ENCODE measurements at places on chromosomes 1 and 21.

DNA sequence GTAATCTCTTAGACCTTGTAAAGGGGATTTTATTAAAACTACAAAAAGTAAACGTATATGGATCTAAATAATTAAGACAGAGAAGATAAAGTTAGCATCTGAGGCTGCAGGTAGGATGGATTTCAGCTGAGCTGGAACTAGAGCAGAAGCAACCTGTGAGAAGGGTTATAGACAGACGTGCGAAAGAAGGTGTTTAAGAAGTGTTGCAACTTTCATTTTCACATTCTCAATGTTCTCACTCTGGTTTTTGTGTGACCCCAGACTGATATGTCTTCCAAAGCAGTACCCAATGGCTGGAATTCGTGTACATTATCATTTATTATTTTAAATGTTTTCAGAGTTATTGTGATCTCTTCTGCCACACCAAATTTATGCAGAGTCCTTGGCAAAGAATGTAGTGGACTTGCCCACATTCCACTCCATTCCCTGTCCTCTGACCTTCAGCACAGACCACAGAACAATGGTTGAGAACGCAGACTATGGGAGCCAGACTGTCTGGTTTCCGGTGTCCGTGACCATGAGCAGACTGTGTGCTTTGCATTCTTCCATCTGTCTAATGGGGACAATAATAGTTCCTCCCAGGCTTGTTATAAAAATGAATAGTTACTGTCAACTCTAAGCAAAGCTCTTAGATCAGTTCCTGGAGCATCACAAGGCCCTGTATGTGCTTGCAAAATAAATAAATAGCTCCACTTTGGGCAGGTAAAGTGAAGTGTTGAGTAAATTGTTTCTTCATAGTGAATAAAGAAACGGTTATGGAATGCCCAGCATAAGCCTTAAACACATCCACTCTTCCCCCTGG, 140.6 kb upstream of the SAMSN1 start:
- DNase-seq, result no peak

DNA sequence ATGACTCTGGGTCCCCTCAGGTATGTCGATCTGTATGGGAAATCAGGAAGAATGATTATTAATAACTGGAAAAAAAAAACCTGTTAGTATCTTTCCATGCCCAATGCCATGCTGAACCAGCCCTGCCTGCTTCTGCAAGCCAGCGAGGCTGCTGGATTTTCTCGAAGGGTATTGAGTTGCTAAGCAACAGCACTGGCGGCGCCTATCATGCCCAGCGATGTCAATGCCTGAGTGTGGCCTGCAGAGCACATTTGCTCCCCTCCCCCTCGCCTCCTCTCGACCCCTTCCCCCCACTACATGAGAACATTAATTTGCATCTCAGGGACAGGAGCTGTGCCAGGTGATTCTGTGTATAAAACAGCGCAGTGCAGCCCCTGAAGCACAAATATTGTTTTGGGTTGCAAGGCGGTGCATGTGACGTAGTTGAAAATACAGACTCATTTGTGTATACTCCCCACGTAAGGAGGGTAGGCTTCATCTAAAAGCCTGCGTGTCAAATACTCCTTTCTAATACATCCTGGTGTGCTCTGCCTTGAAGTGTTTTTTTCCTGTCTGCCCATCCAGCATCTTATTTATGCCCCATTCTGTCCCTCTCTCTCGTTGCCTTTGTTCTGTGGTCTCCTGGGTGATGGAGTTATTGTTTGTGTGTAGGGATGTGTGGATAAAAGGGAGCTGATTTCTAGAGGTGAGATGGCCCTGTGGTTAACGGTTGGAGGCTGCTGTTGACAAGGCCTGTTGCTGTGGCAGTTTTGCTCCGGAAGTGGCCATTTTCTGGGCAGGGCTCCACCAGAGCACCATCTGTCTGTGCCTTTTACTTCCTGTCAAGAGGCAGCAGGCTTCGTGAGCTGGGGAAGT, 32.7 kb upstream of the ATP5PO start:
- DNase-seq, result no peak

DNA sequence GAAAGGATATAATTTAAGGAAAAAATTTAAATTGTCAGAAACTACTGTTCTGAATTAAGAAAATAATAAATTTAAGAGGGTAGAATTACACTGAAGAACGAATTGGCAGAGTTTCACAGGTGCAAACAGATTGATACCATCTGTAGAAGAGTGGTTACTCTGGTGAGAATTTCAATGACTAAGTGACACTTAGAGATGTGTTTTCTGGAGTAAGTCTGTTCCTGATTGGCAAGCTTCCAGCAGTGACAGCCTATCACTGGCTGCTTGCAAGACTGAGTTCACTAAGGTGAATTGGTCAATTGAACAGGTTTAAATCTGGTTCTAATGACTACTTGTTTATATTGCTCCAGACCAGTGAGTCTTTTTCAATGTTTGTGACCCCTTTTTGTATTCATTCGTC, 838.2 kb upstream of the RGS18 start:
- no peak for DNase-seq

DNA sequence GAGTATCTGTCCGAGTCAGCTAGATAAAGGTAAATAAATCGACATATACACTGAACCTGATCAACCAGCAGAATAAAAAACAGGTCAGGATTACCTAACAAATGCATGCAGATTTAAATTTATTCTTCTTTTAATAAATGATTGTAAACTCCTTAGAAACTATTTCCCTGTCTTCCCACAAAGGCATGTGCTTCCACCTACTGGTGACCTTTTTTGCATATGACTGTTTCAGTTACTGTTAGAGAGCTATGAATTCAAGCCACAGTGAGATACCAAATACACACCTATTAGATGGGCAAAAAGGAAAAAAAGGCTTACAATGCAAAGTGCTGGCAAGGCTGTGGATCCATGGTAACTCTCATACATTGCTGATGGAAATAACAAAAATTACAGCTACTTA, 957.4 kb upstream of the NCAM2 start:
- DNase-seq, result no peak

Data from hematopoietic multipotent progenitor cell treated with erythropoietin and hydrocortisone succinate and interleukin-3 and kit ligand, for 15 days (in vitro differentiated cells).